ENCODE measurements at places on chromosomes 6 and 20.
A peak's percentile ranks its signal among the peaks of the same experiment; 100 is the strongest.

GRCh38 chr20:10177326-10177725 lies 41.3 kb upstream of the SNAP25 start:
- DNase-seq = no peak

DNA sequence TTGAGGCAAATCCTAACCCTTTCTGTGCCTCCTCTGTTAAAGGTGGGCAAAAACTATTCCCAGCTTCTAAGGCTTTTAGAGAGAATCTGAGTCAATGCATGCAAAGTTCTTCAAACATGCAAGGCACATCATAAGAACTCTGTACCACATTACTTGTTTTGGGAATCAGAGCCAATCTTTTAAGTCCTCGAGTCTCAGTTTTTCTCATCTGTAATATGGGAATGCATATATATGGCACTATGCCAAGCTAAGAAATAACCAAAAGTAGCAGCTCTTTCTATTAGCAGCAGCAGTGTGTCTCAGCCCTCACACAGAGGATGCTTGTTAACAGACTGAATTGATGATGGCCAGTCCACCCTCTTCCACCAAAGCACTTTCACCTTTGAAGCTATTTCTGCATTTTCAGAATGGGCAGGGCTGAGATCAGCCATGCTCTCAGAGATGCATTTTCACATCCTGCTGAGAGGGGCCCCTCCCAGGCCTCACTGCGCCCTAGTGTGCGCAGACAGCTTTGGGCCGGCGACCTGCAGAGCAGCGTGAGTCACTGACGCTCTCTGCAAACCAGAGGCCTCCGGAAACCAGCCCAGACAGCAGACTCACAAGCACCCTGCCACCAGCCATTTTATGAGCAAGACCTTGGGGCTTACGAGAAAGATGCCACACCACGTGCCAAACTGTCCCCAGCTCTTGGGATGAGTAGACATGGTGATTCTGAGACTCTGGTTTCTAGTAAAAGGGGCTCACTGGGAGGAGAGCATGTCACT lies 138.0 kb downstream of the NFATC2 start:
- DNase-seq = peak; percentile 49

GRCh38 chr20:59752101-59752586 lies 147.8 kb downstream of the PHACTR3 start:
- no peak for DNase-seq

GRCh38 chr6:14831937-14832336 lies 413.9 kb upstream of the JARID2 start:
- DNase-seq = no peak

GRCh38 chr20:23765578-23765977 lies 14.8 kb upstream of the CST1 start:
- no peak for DNase-seq

DNA sequence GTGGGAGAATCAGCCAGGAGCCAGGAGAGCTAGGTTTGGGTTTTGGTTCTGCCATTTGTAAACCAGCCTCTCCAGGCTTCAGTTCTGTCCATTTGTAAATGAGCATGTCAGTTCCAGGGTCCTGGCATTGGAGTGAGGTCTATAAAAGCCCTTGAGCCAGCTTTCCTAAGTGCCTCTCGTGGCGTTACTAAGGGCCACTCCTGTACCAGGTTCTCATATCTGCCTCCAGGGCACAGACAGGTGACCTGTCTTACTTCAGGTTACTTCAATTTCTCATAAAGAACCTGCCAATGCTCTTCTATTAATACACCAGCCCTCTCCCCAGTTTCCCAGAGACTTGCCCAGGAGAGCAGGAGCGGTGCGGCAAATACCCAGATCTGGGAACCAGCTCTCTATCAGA lies 101.9 kb downstream of the VEGFA start:
- no peak for DNase-seq

GRCh38 chr20:6007529-6008103 lies 46.2 kb downstream of the LRRN4 start:
- no peak for DNase-seq

GRCh38 chr20:47352332-47353238 lies 3.9 kb downstream of the ZMYND8 start:
- DNase-seq = no peak

DNA sequence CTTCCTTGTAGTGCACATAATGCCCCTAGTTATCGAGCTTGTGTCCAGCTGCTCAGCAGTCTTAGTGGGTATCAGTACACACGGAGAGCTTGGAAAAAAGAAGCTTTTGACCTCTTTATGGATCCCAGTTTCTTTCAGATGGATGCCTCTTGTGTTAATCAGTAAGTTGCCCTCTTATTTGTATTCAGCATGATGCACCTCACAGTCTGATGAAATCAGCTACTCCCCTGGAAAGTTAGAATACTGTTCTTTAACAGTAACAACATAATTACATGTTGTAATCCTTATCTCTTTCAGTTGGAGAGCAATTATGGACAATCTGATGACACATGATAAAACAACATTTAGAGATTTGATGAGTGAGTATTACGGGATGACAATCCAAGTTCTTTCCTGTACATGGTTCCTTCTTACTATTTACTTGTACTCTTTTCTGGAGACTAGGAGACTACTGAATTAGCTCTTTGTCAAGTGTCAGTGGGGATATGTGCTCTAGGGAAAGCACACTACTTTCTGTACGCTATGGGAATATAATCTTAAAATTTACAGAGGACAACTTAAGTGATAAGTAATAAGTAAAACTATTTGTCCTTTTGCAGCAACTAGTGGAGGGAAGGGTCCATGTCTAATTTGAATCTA lies 39.1 kb downstream of the PGM3 start:
- no peak for DNase-seq

DNA sequence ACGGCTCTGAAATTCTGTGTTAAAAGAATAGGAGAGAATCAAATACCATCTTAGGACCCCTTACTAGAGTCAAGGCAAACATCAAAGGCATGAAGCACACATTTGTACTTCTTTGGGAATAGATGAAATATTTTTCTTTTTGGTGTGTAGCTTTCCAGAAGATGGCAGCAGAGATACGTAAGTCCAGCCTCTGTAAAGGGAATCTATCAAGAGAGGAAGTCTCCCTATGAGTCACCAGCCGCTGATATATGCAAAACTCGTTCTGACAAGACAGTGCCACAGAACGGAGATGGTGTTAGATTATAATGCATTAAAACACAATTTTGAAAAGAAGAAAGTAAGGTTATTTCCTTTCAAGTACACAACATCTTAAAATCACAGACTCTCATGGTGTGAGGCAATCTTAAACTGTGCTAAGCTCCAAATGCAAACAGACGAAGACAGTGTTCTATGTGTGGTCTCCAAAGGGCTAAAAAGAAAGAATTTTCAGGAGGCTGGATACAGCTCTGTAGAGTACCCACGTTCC lies 120.0 kb upstream of the AGPAT4 start:
- DNase-seq = peak; percentile 29

GRCh38 chr6:47737406-47737805 lies 39.0 kb downstream of the ADGRF4 start:
- no peak for DNase-seq

DNA sequence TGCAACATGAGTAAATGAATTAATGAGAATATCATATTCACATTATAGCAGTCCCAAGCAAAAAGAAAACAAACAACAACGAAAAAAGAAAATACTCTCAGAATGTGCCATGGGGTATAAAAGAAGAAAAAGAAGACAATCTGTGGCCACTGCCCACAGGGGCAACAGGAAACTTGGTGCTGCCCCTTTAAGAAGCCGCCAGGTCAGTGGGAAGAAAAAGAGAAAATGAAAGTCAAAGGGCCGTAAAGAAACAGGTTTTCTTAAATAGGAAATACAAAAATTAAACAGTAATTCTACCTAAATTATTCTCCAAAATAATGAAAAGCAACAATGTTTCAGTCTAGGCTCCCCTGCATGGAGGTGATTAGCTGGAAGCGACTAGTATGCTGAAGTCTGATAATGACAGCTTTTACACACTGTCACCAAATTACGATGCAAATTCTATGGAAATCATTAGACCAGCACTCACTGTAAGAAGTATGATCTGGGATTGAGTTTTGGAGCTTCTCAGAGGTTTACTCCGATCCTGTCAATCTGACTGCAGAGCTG lies 23.6 kb downstream of the GMDS start:
- DNase-seq = no peak

DNA sequence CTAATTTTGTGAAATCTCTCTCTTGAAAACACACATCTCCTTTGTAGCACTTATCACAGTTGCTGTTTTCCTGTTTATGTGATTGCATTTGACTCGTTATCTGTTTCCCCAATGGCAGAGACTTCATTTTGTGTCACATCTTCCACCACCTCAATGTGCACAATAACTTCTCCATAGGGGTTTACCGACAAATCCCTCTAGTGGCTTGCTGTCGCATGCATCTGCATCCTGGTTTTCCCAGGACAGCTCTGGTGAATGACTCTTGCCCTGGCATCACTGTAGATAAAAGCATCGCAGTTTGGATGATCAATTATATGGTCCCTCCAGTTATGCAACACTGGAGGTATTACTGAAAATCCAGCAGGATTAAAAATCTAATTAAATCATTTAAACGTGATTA lies 206.5 kb upstream of the BTBD3 start:
- no peak for DNase-seq

DNA sequence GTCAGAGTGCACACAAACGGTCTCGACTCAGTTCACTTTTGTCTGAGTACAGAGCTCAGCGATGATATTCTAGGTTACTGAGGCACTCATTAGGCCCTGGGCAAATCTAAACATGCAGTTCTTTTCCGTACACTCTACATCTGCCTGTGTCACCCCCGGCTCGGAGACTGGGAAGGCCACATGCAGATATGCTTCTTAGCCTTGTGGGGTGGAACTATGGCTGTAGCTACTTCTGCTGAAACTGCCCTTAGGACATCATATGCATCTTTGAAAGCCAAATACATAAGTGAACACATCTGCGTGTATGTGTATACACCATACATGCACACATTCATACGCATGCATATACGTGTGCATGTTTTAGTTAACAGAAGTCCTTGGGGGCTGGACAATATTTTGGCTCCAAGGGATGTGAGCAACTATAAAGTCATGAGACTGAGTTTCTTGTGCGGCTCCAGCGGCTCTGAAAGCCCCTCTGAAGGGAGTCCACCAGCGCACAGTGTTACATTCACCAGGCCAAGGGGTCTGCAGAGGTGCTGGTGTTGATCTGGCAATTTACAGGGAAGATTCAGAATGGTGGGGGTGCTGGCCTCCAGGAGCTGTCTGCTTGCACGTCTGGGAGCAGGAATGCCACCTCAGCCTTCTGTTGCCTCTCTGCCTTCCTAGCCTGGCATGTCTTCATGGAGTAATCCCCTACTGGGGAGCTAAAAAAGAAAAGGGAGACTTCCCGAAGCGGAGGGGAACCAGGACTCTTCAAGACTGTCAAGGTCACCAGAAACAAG lies 31.6 kb downstream of the PSMG4 start:
- DNase-seq = no peak

DNA sequence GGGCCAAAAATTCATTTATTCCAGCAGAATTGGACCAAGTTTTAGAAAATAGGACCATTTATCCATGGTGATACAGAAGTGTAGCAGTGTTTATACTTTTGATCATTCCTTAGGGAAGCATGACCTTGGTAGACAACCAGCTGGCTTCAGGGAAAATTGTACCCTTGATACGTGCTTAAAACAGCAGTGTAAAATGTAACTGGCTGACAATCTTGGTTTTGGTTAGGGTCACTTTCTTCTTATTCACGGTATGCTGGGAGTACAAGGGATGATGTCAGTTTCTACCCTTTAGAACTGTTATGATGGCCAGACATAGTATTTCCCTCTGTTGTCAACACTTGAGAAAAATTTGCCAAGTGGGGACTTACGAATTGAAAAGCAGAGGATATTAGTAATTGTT lies 157.1 kb downstream of the BCKDHB start:
- DNase-seq = no peak

DNA sequence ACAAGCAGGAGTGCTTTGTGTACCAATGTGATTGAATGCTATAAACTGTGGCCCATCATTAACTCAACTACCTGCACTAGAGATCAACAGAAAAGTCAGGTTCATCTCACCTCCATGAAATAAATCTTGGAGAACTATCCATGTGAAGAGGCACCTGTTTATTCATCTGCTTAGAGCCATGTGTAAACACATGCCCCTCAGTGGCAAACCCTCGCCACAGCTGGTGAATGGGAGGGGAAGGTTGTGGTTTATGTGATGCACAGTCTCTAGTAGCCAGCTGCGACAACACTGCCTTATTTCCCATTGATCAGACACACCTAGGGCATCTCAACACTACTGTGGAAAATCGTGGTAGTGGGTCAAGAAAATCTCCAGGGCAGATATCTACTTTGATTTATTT lies 640.2 kb downstream of the PTPRT start:
- DNase-seq = no peak

DNA sequence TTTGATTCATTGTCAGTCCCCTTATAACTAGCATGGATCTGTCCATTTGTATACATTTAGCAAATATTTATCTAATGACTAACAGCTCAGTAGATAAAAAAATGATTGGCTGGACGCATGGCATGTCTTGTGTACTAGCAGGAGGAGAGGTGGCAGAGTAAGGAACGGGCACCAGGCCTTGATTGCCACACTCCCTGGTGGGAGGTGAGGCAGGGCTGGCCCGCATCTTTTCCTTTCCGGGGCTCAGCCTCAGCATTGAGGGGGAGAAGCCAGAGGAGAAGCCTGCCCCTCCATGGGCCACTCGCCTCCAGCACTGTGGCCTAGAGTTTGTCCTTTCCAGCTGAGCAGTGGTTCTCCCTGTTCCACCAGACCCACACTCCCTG lies 84.9 kb upstream of the TMEM181 start:
- DNase-seq = no peak

GRCh38 chr6:13485923-13486562 lies 1.4 kb downstream of the GFOD1 start:
- peak; percentile 21 for DNase-seq

GRCh38 chr6:30465595-30466306 lies 23.6 kb upstream of the HLA-E start:
- no peak for DNase-seq

GRCh38 chr20:50085481-50086365 lies 27.2 kb downstream of the UBE2V1 start:
- DNase-seq = no peak

DNA sequence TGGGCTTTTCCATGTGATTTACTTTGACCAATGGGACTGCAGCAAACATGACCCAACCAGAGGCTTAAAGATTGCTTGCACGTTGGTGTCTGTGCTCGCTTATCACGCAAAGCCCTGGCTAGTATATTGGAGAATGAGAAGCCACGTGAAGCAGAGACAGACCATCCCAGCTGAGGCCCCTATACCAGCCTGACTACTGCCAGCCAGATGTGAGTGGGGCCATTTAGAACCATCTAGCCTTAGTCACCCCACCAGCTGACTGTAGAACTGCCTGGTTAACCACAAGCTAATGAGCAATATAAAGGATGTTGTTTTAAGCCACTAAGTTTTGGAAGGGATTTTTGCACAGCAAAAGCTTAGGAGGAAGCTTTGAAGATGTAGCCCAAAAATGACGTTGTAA lies 74.5 kb downstream of the MACROD2 start:
- DNase-seq = no peak

GRCh38 chr20:62728781-62729300 lies 20.2 kb downstream of the NTSR1 start:
- DNase-seq = no peak

GRCh38 chr6:137188855-137189254 lies 15.4 kb upstream of the IL22RA2 start:
- no peak for DNase-seq
